ENCODE measurements at places on chromosomes 11 and 22. TPM values are rescaled to one million over a fixed set of nuclear protein-coding genes. Genes with fewer than 3 reads are reported as not detected.

- H3K4me1 ChIP-seq = no peaks in the 10 kb centered on the region
- H3K4me3 ChIP-seq = no peak overlapping the region
- DNase-seq = no peak
Observed at GRCh38 chr11:126695293-126695692, 305.3 kb downstream of the KIRREL3 start.

DNA sequence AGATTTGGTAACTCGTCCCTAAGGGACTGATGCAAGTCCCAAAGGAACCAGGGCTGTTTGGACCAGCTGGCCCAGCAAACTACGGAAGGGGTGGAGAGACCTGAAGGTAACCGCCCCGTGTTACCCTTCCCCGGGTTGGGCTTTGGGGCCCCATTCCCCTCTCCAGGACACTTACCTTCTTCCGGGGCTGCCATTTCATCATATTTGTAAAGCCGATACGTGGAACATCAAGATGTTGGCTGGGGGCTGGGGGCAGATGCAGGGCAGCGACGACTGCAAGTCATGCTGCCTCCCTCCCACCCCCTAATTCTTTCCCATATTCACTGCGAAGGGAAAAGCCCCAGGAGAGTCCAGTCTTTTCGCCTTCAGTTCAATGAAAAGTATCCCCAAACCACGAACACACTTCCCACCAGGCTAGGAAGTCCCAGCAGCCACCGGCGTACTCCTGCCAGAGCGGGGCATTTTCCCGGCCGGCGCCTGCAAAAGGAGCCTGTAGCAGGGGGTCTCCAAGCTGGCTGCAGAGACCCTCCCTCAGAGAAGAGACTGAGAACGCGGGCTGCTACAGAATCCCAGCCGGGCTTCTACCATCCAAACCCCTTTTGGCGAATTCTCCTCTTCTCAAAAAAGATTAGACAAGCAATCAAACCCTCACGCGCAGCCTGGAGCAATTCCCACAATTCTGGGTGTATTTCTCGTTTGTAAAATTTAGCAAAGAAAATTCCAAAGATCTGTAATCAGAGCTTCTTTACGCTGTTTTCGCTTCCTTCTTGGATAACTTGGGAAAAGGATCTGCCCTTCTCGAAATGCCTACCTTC is 236.7 kb downstream of the TTC28 start:
- H3K27me3 ChIP-seq = peaks cover 26% of the 10 kb centered on the region
- DNase-seq = no peak
- H3K4me1 ChIP-seq = peaks cover 18% of the 10 kb centered on the region
- no peak overlapping the region for H3K27ac ChIP-seq
- peak overlapping the region; percentile 68 for H3K4me3 ChIP-seq

- peaks cover 3% of the 10 kb centered on the region for H3K4me1 ChIP-seq
- peaks cover 3% of the 10 kb centered on the region for H3K27me3 ChIP-seq
- H3K36me3 ChIP-seq = no peaks in the 10 kb centered on the region
- H3K4me3 ChIP-seq = no peak overlapping the region
- DNase-seq = no peak
- no peak overlapping the region for H3K27ac ChIP-seq
Observed at GRCh38 chr22:38021206-38021605, 36.0 kb upstream of the PICK1 start.

DNA sequence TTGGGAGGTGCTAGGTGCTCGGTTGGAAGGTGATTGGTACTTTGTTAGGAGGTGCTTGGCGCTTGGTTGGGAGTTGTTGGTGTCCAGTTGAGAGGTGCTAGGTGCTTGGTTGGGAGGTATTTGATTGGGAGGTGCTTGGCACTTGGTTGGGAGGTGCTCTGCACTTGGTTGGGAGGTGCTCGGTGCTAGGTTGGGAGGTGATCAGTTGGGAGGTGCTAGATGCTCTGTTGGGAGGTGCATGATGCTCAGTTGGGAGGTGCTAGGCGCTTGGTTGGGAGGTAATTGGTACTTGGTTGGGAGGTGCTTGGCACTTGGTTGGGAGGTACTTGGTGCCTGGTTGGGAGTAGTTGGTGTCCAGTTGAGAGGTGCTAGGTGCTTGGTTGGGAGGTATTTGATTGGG is 40.2 kb downstream of the LRP5 start:
- no peak for DNase-seq
- H3K4me3 ChIP-seq = no peak overlapping the region
- peaks cover 12% of the 10 kb centered on the region for H3K36me3 ChIP-seq

GRCh38 chr11:62439785-62440602 is 21.2 kb downstream of the SCGB1A1 start:
- no peak overlapping the region for H3K27ac ChIP-seq
- H3K4me3 ChIP-seq = no peak overlapping the region
- H3K36me3 ChIP-seq = no peaks in the 10 kb centered on the region
- peaks cover 7% of the 10 kb centered on the region for H3K27me3 ChIP-seq
- H3K4me1 ChIP-seq = peaks cover 13% of the 10 kb centered on the region
- no peak for DNase-seq

DNA sequence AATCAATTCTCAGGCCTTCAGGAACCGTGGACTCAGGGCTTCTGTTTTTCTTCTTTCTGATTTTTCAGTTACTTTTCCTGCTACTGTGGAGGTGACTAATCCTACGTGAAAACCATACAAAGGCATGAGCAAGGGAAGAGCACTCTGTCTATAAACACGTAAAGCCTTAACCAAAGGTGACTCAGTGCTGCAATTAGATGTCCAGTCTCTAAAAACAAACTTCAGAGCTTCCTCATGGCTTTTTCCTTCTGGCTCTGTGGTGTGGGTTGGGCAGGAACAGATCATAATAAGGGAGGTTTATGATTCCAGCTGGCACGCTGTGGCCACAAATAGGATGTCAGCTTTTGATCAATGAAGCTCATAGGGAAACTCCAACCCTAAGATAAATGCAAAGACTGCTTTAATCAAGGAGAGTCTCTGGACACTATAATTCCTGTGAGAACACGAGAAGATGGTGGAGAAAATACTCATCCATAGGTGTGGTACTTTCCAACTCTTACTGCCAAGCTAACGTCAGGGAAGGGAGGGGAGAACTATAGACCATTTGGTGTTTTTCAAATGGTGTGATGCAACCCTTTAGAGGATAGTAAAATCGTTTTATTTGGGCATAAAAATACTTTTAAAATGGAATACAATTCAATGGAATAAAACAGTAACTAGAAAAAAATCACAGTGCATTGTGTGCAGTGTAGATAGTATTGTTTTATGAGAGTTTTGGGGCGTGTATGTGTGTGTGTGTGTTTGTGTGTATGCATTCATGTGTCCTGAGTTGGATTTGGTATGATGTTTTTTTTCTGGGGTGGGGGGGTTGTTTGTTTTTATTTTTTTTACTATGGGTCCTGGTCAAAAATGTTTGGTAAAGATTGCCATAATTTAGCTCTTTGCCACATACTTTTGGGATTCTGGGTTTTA is at the start of gene NXPE2:
TSS of gene NXPE2 (plus strand) at position 403 of the 912 bp plus-strand sequence. CDS start at position 452, 49 bp downstream.
- H3K4me3 ChIP-seq = no peak within 1 kb of the TSS
- DNase-seq = no peak
- no peaks in the 10 kb centered on the region for H3K4me1 ChIP-seq
- H3K36me3 ChIP-seq = no peaks in the 10 kb centered on the region

DNA sequence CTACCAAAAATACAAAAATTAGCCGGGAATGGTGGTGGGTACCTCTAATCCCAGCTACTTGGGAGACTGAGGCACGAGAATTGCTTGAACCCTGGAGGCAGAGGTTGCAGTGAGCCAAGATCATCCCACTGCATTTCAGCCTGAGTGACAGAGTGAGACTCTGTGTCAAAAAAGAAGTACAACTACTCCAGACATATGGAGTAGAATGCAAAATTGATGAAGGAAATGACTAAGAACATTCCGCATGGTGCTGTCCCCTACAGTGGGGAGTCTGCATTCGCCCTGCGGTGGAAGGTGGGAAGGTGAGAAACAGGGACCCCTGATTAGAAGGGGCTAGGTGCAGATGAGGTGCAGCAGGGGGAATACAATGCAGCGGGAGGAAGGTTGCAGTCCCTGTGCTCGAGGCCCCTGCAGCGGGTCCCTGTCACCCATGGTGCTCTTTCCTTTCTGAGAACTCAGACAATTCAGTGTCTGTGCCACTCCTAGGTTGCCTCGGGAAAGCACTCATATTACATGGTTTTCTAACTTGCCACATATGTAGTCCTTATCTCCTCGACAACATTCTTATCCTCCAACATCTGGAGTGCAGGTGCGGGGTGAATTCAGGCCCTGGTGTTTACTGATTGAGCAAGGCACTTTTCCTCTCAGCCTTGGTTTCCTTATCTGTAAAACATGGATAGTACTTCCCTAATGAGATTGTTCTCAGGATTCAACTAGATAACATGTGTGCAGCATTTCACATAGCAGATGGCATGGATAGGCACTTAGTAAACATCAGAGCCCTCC is 5.2 kb downstream of the POLD4 start:
- peaks cover 8% of the 10 kb centered on the region for H3K36me3 ChIP-seq
- H3K4me1 ChIP-seq = peaks cover 43% of the 10 kb centered on the region
- no peaks in the 10 kb centered on the region for H3K27me3 ChIP-seq

DNA sequence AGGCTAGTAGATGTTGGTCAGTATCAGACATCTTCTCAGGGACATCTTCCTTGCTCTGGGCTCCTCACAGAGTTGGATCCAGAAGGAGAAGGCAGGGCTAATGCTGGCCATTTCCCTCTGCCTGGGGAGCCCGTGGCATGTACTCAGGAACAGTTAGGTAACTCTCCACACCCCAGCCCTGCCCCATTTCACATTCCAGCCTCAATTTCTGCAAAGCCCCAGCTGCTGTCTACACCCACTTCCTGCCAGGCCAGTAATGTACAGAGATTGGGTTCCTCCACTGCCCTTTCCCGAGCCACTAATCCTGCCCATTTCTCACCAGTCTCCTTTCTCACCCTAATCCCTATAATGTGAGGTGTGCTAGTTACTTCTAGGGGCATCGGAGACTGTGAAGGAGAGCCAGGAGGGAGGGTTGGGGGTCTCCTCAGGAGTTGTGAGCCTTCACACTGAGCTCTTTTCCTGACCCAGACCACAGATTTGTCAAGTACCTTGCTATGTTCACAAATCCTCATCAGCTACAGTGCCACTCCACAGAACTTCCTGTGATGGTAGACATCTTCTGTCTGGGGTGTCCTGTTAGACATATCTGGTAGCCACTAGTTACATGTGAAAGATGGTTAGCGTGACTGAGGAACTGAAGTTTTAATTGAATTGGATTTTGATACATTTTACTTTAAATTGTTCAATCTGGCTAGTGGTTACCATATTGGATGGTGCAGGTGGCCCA is 1.3 kb upstream of the SEC14L3 start:
- no peak overlapping the region for H3K4me3 ChIP-seq
- peak overlapping the region; percentile 55 for H3K27ac ChIP-seq
- peaks cover 8% of the 10 kb centered on the region for H3K27me3 ChIP-seq
- no peak for DNase-seq

DNA sequence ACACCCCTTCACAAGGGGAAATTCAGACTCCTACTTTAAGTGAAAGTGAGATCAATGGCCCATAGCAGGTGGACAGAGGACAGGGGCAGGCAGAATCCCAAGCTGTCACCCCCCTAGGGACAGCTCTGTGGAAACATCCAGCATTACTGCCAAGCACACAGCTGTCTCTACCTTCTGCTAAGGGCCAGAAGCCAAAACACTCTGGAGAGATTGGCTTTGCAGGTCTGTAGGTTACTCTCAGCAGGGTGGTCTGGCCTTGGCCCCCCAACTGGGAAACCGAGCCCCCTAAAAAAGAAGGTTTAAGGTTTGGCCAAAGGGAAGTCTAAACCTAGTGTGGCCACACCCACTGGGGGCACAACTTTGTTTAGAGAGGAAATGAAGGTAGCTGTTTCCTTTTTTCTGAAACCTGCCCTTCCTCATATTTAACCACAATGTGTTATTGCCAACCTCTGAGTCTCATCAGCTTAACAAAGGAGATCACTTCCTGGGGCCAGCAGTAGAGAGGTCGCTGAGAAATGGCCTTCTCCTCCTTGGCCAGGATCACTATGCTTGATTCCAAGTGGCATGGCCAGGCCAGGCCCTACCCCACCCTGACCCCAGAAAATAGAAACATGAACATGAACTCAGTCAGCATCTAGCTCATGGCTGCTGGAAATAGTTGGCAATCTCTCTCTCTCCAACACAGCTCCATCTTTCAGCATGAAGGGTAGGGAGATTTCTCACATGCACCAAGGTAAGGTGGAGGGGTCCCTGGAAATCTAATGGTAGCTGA is 25.9 kb upstream of the SCARF2 start:
- H3K4me1 ChIP-seq = peaks cover 42% of the 10 kb centered on the region
- H3K27ac ChIP-seq = peak overlapping the region; percentile 98
- H3K4me3 ChIP-seq = peak overlapping the region; percentile 66
- peaks cover 50% of the 10 kb centered on the region for H3K36me3 ChIP-seq
- peak; percentile 64 for DNase-seq

DNA sequence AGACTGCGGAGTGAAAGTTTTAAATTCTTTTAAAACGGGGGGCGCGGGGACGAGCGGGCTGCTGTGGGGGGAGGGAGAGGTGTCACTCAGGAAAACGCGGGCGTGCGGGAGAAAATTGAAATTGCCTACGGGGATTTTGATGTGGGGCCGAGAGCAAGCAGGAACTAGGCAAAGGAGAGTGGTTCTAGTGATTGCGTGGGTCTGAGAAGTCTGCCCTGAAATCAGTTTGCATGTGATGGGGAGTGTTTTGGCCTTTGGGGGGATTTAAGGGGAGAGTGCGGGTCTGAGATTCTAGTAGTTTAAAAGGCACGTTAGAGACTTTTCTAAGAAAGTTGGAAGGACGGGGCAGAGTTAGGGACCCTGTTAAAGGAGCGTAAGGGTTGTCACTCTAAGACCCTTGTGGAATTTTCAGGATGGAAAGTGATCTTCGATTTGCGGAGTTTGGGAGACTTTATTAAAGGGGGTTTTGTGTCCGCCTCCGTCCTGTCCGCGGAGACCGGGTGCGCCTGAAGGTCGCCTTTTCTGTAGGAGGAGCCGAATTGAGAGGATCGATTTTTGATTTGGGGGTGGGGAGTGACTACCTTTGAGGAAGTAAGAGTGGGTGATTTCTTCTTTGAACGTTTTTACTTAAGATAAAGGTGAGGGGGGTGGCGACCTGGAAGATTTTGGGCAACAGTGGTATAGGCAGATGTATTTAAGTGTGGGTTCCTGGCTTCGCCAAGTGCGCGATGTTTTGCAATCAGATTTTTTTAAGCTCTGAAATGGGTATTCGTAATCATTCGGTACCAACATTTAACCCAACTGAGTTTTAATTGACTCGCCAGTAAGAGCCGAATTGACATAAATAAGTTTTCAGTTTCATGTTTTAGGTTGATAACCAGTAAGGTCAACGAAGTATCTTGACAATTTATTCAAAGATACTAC is 1.1 kb downstream of the EED start:
- peak; percentile 28 for DNase-seq
- H3K4me3 ChIP-seq = no peak overlapping the region
- H3K36me3 ChIP-seq = peaks cover 20% of the 10 kb centered on the region
- H3K27ac ChIP-seq = no peak overlapping the region
- peaks cover 44% of the 10 kb centered on the region for H3K4me1 ChIP-seq

GRCh38 chr11:67366961-67367760 is 6.2 kb downstream of the CLCF1 start:
- no peaks in the 10 kb centered on the region for H3K36me3 ChIP-seq
- H3K4me3 ChIP-seq = no peak overlapping the region
- H3K27me3 ChIP-seq = peaks cover 52% of the 10 kb centered on the region

- H3K4me1 ChIP-seq = no peaks in the 10 kb centered on the region
- no peaks in the 10 kb centered on the region for H3K36me3 ChIP-seq
- no peaks in the 10 kb centered on the region for H3K27me3 ChIP-seq
- no peak for DNase-seq
- no peak overlapping the region for H3K4me3 ChIP-seq
Observed at GRCh38 chr11:61488651-61489291, 19.8 kb upstream of the LRRC10B start.

Gene OR11H1
- total RNA-seq = not detected

Gene A4GALT
- not detected for total RNA-seq
